Activated CD4-positive, alpha-beta memory T cell treated with anti-CD3 and anti-CD28 coated beads for 36 hours (primary cell): ENCODE measurements at places on chromosomes 6 and 20.

DNA sequence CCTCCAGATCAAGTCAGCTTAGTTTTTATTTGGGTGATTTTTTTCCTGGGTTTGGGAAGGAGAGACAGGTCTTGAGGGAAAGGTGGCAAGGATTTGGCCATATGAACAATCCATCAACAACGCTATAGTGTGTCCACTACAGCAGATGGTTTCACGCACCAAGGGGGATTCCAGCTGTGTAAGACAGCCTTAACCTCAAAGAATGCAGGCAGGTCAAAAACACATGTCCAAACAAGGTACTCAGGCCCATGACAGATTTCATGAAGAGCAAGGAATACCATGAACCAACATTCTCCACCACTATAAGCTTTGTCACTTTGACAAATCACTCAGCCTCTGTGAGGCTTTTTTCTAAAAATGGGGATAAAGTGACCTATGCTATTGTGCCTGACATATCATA is 2.0 kb downstream of the AIF1 start:
- DNase-seq, result no peak

GRCh38 chr20:20680991-20681508 is 31.4 kb downstream of the RALGAPA2 start:
- DNase-seq, result no peak

GRCh38 chr6:890995-891394 is 198.1 kb upstream of the EXOC2 start:
- no peak for DNase-seq

DNA sequence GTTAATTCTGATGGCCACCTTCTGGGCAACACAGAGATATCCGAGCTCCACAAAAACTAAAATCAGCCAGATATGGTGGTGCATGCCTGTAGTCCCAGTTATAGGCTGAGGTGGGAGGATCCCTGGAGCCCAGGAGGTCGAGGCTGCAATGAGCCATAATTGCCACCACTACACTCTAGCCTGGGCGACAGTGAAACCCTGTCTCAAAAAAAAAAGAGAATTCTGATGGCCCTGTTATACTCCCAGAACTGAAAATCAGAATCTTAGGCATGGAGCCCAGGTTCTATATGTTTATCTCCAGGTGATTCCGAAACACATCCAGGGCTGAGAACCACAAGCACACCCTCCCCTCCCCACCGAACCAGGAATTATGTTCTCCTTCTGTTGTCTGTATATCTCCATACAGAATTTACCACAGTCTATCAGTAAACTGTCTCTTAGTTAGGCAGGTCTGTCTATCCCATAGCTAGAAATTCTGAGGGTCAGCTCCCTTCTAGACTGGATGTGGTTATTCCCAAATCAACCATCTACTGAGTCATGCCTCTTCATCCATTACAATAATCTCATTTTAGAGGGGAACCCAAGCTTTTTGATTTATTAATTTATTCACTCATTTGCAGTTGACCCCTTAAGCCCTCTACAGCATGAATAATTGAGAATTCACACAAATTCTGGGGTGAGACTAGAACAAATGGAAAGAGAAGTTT is 24.8 kb upstream of the CCND3 start:
- no peak for DNase-seq

- no peak for DNase-seq
Measured at GRCh38 chr6:17851001-17851719, 136.3 kb downstream of the KIF13A start.

DNA sequence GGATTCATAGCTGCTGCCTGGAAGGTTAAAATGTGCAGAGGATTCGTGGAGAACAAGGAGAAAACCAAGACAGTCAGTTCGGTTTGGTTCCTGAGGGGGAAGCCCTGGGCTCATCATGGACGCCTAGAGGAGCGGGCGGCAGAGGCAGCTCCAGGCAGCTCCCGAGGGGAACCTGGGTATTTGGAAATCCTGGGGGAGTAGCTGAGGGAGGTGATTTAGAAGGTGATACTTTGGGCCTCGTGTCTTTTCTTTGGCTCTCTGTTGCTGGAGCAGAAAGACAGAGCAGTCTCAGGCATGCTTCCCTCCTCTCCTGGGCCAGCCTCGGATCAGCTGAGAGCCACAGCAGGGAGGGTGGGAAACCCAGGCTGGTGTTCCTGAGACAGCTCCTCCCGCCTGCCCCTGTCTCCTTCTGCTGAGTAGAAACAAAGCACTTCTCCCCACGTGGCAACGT is 139.5 kb downstream of the DLL1 start:
- no peak for DNase-seq

GRCh38 chr6:87897013-87897412 is 150.6 kb upstream of the SPACA1 start:
- DNase-seq, result no peak

DNA sequence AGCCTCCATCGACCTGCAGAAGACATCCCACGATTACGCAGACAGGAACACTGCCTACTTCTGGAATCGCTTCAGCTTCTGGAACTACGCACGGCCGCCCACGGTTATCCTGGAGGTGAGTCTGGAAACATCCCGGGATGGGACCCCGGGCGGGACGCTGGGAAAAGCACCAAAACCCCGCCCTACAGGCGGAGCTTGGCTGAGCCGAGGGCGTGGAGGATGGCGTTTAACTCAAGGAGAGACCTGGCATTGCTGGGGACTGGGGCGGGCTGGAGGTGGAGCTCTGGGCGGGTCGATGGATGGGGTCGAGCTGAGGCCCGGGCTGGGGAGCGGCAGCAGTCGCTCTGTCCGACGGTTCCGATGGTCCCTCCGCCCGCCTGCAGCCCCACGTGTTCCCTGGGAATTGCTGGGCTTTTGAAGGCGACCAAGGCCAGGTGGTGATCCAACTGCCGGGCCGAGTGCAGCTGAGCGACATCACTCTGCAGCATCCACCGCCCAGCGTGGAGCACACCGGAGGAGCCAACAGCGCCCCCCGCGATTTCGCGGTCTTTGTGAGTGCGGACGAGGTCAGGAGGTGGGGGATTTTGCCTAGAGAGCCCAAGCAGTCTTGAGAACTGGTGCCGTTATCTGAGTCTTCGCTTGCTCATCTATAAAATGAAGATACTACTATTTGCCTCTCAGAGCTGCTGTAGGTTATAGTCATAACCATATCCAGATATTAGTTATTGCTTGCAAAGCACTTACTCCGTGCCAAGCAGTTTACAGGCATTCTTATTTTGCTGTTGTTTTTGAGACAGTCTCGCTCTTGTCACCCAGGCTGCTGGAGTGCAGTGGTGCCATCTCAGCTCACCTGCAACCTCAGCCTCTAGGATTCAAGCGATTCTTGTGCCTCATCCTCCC is 3.8 kb downstream of the SPAG4 start:
- peak; percentile 94 for DNase-seq

- no peak for DNase-seq
Measured at GRCh38 chr20:53737396-53738038, 143.9 kb upstream of the ZNF217 start.
